Endothelial cell of umbilical vein (primary cell): ENCODE measurements at places on chromosomes 4 and X.

- DNase-seq = no peak
Observed at GRCh38 chrX:94288325-94288724, 614.3 kb downstream of the FAM133A start.

GRCh38 chrX:44906542-44906941 lies 33.6 kb downstream of the KDM6A start:
- DNase-seq = no peak

GRCh38 chrX:1462596-1463251 lies 10.0 kb upstream of the ASMTL start:
- peak; percentile 85 for DNase-seq

GRCh38 chrX:150704030-150704613 lies 10.9 kb downstream of the MTMR1 start:
- peak; percentile 79 for DNase-seq

GRCh38 chr4:87050596-87050995 lies 115.8 kb downstream of the AFF1 start:
- no peak for DNase-seq

DNA sequence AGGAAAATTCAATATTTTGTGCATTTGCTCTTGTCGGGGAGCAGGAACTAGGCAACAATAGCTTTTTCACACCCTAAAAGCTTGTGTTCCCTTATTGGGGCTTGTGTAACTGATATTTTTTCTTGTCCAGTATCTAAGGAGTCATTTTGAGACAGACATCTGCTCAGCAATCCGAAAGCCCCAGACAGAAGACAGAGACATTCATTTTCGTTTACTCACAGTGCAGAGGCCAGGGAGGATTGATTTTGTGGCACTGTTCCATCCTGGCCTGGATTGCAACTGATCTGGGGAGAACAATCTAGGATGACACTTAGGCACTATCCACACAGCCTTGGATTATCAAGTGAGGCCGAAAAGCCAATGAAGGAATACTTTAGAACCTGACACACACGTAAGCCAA lies 27.4 kb upstream of the PLAC1 start:
- no peak for DNase-seq
